ENCODE measurements at places on chromosomes 5 and 9.

DNA sequence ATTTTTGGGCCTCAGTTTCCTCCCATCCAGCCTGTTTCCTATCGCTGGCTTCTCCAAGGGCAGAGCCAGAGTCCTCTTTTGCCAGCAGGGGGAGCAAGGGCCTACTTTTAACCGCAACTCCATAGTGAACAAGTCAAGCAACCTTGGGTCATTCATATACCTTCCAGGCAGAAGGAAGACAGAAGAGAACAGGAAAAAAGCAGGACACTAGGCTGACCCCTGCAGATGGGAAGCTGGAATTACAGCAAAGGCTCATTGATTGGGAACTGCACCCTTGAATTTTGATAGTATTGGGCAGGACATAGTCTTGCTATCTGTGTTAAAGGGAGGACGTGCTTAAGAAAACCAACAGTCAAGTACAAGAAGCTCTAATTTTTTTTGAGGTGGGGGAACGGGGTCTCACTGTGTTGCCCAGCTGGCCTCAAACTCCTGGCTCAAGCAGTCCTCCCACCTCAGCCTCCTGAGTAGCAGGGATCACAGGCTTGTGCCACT lies 30.1 kb downstream of the QRFP start:
- peak; percentile 64 for DNase-seq

DNA sequence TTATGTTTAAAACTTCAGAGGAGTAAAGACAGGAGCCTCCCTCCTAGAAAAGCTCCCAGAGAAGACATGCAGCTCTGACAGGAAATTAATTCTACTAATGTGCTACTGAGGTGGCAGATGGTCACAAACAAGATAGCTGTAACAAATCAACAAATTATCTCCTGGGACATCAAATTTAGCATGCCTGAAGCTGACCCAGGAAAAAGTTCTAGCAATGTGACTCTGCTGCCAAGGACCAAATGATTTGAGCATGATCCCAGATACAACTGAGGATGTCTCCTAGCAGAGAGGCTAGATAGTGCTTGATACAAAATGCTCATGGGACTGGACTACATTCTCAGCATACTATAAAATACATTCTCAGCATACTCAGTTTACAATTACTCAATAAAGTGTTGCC lies 413.5 kb upstream of the SMC2 start:
- DNase-seq: no peak

GRCh38 chr5:56202483-56202882 lies 30.6 kb downstream of the ANKRD55 start:
- DNase-seq: no peak

- no peak for DNase-seq
These were observed 25.7 kb upstream of the FAM81B start for GRCh38 chr5:95365302-95366095.

DNA sequence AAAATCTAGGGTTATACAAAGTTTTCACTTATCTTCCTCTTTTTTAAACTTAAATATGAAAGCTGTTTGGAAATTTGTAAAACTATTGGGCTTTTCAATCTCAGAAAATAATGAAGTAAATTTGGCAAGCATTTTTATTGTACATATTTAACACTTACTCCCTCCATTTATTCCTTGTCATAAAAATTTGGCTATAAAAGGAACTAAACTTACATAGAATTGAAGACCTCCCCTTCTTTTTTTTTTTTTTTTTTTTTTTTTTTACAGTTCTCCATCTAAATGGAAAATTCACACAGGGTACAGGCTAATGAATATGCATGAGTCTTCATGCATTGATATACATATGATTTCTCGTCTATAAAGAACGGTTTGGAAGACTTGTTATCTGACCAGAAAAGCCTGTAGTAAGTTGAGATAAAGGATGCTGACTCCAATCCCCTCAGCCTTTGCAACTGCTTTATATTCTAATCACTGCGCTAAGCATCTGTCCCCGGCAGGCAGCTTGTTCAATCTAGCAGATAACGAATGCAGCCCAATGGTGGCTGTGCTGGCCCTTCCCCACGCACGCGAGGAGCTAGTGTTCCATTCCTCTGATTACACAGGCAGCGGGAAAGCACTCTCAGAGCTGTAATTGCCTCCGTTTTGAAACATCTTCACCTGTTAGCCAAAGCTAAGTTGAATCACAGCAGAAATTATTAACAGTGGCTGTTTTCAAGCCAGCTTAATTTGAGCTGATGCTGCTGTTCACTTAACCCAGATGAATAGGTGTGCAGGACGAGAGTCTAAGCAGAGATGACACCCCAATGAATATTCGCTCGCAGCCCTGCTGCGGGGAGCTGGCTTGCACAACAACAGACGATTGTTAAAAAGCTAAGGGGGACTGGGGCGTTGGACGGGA lies 453.8 kb upstream of the ZNF608 start:
- no peak for DNase-seq

DNA sequence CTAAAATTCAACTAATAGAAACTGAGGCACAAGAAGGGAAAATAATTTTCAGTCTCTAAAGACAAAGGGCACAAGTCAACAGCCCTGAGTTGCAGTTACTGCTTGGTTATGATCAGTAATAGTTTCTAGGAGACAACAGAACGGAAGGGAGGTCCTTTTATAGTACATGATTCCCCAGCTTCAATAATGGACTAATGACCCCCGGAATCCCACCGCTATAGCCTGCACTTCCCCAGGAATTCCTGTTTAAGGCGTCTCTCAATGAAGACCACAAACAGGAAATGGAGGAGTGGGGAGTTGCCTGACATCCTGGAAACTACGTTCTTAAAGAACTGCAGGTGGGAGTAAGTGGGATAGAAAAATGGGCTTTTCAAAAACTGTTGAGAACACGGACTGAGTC lies 60.6 kb downstream of the DIAPH1 start:
- no peak for DNase-seq

DNA sequence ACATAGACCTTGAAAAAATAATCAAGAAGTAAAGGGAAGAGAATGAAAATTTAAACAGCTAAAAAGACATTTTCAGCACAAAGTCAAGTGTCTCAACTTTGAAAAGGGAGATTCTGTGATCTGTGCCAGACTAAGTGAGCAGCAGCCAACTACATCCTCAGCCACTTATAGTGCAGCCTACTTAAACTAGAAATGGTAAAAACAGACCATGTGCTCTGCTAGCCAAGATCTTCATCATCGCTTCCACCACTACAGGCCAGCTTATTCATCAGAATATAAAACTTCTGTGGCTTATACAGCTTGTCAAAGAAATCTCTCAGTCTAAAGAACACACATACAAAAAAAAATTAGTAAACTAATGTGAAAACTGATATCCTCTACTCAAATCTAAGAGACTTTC lies 63.5 kb downstream of the CEMIP2 start:
- DNase-seq: no peak

- no peak for DNase-seq
These were observed 653 bp upstream of the HNRNPH1 start for GRCh38 chr5:179623906-179624741.

GRCh38 chr5:14438195-14438606 lies 143.4 kb upstream of the OTULINL start:
- no peak for DNase-seq

GRCh38 chr9:79026316-79026715 lies 545.4 kb upstream of the TLE4 start:
- DNase-seq: no peak

DNA sequence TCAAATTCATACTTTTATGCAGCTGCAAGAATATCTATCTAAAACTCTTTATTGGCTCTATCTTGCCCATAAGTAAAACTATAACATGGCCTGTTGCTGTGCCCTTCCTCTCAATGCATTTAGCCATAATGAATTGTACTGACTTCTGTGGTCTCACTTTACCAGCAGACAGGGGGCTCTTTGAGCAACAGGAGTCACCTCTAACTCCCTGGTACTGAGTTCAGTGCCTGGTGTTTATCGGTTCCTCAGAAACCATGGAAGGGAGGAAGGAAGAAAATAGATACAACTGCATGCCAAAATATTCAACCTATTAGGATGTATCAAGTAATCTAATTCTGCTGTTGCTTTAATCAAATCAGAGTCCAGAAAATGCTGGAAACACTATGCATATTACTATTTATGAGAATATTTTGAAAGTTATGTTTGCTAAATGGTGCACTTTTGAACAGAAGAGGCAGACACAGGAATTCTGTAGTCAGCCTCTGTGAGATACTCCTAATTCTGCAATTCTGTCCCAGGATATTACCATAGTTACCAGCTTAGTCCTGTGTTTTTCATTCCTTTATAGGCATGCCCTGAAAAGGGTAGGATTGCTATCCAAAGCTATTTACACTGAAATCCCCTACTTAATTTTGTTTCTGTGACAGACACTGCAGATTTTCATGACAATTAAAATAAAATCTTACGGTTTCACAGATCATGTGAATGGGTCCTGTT lies 89.8 kb downstream of the CD180 start:
- no peak for DNase-seq

DNA sequence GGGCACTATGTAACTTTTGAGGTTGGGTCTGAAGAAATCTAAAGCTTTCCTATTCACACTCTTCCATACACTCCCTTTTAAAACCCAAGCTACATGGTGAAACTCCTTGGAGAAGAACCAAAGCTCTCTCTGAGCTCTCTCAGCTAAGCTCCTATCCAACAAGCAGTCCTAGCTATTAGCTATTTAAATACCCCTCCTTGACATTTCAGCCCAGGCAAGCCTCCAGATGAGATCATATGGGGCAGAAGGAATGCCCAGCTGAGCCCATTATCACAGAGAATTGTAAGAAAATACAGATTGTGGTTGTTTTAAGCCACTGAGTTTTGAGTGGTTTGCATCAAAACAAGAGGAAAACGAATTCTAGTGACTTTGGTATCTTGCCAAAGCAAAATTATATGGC lies 15.2 kb downstream of the HSPB3 start:
- DNase-seq: no peak

DNA sequence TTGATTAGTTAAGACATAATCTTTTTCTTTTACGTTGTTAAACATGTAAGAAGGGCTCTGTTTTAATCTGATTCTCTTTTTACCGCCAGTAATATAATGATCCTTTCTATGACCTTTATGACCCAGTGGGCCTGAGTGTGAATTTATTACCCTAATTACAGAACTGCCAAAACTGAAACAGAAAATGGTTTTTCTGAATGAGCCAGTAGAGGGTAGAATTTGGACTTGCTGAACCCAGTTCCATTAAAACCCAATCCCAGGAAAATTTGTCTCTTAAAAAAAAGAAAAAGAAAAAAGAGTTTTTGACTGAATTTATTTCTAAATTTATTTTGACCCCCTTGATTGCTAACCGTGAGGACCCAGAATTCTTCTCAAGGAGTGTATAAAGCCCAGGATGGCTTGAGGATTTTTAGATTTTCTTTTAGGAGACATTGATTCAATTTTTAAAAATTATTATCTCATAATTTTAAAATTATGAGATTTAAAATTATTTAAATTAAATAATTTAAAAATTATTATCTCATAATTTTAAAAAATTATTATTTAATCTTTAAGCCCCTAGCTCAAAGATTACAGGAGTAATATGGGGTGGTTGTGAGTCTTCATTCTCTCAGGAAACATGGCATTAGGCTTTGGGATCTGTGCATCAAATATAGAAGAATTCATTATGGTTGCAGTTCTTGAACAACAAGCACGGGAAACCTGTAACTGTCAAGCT lies 94.1 kb upstream of the GLIS3 start:
- DNase-seq: no peak

GRCh38 chr5:168163966-168164365 lies 127.5 kb upstream of the WWC1 start:
- no peak for DNase-seq

GRCh38 chr5:151040211-151040747 lies 19.9 kb downstream of the GPX3 start:
- DNase-seq: no peak

DNA sequence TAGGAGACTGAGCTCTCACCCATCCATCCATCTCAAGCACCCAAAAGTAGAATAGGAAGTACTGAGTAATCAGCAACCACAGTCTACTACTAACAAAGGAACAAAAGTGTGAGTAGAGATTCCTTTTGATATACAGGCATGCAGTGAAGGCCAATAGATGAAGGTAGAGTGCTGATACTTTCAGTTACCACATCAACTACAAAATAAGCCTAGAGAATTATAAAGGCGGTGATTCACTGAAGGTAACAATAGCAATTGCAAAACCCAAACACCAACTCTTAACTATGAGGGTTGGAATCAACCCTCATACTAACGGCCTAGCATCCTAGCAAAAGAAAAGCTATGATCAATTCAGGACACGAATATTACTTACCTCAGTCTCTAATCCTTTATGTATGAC lies 992.6 kb downstream of the DNAH5 start:
- no peak for DNase-seq

DNA sequence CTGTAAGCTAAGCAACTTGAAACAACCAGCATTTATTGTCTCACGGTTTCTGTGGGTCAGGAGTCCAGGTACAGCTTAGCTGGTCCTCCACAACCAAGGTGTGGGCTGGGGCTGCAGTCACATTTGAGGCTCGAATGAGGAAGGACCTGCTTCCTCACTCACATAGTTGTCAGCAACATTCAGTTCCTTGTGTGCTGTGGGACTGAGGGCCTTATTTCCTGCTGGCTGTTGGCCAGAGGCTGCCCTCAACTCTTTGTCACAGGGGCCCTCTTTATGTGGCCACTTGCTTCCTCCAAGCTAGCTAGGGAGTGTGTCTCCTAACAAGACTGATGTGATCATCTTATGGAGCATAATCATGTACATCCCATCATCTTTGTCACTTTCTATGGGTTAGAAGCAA lies 29.2 kb upstream of the SEMA4D start:
- no peak for DNase-seq
